ENCODE measurements at places on chromosomes 1 and 21. TPM values are rescaled to one million over a fixed set of nuclear protein-coding genes. Genes with fewer than 3 reads are reported as not detected.

The IL10 gene
- total RNA-seq, result not detected

The ELF3 gene
- total RNA-seq, result 6.3 TPM

The SPRR2E gene
- total RNA-seq, result not detected

The ADAMTS5 gene
- total RNA-seq, result 0.39 TPM

The NCMAP gene
- under 0.01 TPM for total RNA-seq

The ZNF593OS gene
- under 0.01 TPM for total RNA-seq

The TNFRSF25 gene
- 13.3 TPM for total RNA-seq

The CAMTA1 gene
- 51.4 TPM for total RNA-seq

The DLGAP3 gene
- under 0.01 TPM for total RNA-seq

The PRRX1 gene
- 0.79 TPM for total RNA-seq

The FCAMR gene
- not detected for total RNA-seq

The CBR3 gene
- total RNA-seq, result 2.4 TPM

The CACHD1 gene
- under 0.01 TPM for total RNA-seq

The MAGI3 gene
- 7.4 TPM for total RNA-seq

The HSF2BP gene
- total RNA-seq, result 16.1 TPM

The WNT2B gene
- 3.6 TPM for total RNA-seq

The PKP1 gene
- 48.3 TPM for total RNA-seq

The KCNAB2 gene
- total RNA-seq, result 2.7 TPM

The S100A7A gene
- total RNA-seq, result not detected

The MAP3K21 gene
- 2.4 TPM for total RNA-seq

The CYP4X1 gene
- 0.43 TPM for total RNA-seq

The PDPN gene
- 115 TPM for total RNA-seq

The ARF1 gene
- total RNA-seq, result 501 TPM

The MIXL1 gene
- not detected for total RNA-seq

The RAB4A gene
- total RNA-seq, result 32.0 TPM

The GJA5 gene
- 203 TPM for total RNA-seq

The TMIGD3 gene
- not detected for total RNA-seq

The C1orf122 gene
- total RNA-seq, result 14.5 TPM

The HOOK1 gene
- total RNA-seq, result 1.7 TPM

The TEX50 gene
- total RNA-seq, result not detected

The HNRNPU gene
- 211 TPM for total RNA-seq

The HMGCS2 gene
- total RNA-seq, result not detected

The CHODL gene
- total RNA-seq, result 0.79 TPM

Data from placental epithelial cell (primary cell).